Dermis microvascular lymphatic vessel endothelial cell (primary cell): ENCODE measurements at places on chromosomes 3 and 15. TPM values are rescaled to one million over a fixed set of nuclear protein-coding genes. Genes with fewer than 3 reads are reported as not detected.

GRCh38 chr3:129231331-129232119 lies 17.9 kb upstream of the COPG1 start:
- no peak for DNase-seq

The COL6A6 gene
- not detected in 2 replicates for total RNA-seq

DNA sequence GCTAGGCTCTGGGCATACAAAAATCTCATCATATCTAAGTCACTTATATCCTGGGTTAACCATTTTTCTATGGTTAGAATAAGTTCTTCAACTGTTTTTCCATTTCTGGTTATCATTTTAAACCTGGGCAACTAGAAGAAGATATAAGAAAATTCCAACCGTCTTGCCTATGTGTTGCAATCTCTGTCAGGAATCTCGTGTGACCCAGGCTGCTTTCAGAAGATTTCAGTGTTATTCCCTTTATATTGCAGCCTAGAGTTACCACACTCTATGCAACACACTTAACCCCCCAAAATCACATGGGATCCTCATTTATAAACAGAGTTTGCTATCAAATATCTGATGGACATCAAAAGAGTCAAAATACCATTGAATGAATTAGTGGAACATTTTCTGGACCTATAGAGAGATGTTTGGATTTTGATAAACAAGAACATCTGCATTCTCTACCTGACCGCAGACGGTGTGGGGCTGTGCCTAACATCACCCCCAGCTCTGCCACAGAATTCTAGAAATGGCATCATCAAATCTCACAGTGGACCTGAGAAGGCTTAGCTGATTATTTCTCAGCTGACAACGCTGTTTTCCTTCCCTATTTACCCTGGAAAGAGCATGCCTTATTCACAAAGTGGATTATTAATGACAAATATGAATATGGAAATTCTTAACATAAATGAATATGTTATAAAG lies 515.7 kb downstream of the NTRK3 start:
- DNase-seq = no peak

DNA sequence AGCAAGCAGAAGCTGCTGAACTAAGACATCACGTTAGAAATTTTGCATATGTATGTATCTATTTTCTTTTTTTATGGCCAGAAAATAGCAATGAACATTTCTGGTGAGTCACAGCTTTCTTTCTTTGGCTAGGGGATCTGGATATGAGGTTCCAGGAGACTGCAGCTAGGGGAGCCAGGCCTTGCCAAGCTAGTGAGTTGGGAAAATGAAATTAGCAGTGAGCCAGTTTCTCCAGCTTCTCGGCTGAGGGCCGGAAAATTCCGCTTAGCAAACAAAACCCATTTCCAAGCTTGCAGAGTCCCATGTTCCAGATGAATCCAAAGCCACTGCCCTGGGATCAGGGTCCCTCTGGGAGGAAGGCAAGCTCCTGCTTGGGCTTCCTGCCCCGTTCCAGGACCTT lies 137.6 kb downstream of the SRGAP3 start:
- no peak for DNase-seq

- DNase-seq = peak; percentile 19
These were observed 668 bp downstream of the MFGE8 start for GRCh38 chr15:88912500-88912921.

The GLT8D1 gene
- total RNA-seq = 37.4 and 44.6 TPM in 2 replicates

- no peak for DNase-seq
These were observed 42.7 kb upstream of the BDH1 start for GRCh38 chr3:197598404-197598980.

DNA sequence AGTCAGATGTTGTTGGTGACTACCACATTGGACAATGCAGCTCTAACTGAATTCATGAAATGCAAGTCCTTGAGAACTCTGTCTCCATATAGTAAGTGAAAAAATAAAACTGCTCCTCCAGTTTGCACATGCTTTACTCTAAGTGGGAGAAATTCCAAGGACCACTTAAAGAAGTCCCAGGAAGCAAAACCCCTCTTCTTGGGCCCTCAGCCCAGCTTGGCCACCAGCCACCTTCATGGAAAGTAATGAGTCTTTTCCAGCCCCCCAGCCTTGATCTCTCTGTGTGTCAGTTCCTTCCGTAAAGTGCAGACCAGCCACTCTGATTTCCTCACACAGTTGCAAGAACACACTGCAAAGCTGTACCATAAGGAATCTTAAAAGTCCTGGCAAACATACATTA lies 34.5 kb downstream of the DAPK2 start:
- no peak for DNase-seq

GRCh38 chr3:195209083-195209846 lies 61.7 kb downstream of the XXYLT1 start:
- peak; percentile 36 for DNase-seq

- DNase-seq = no peak
These were observed 44.7 kb upstream of the LIPC start for GRCh38 chr15:58387130-58387529.

- no peak for DNase-seq
These were observed 119.9 kb downstream of the LMLN start for GRCh38 chr3:198079771-198080520.

DNA sequence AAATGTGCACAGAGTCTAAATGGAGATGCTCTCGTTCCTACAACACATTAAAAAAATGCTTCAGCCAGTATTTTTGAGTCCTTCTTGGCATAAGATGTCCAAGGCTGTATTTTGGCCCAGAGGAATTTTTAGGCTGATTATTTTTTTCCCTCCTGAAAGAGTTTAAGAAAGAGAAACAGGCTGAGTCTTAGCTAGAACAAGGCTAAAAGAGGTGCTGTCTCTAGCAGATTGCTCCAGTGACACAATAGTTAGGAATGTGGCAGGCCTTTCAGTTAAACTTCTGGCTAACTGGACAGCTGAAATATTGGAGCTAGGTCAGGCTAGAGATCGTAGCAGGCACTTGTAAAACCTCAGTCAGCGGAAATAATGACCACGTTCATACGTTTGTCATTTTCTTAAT lies 271.4 kb upstream of the RARB start:
- DNase-seq = peak; percentile 67

The SLC27A2 gene
- 3.6 and 3.7 TPM in 2 replicates for total RNA-seq

DNA sequence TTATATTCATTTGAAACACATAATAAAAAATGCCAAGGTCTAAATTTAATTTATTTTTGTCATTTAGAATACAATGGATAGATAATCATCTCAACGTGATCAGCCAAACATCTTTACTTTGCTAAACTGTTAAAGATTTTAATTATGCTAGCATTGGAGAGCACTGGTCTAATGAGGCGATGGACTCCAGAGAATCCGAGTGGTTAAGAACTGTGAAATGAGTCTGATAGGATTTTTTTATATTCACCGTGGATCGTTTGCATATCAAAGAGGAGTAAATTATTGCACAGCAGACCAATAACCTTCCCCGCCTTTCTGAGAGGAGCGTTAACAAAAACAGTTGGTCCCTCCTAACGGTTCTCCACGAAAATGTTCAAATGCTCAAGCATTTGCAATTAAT lies 540.8 kb downstream of the FOXP1 start:
- DNase-seq = no peak

The CPEB1 gene
- total RNA-seq = not detected in 2 replicates

- no peak for DNase-seq
These were observed at the start of gene PHLDB2 for GRCh38 chr3:111859061-111859973. Gene PHLDB2 (plus strand): TSS chr3:111859265. CDS start chr3:111884078, 24,813 bp downstream.

The SLC6A1 gene
- not detected in 2 replicates for total RNA-seq

- peak; percentile 1 for DNase-seq
These were observed 29.0 kb downstream of the CCR3 start for GRCh38 chr3:46271209-46271745.

DNA sequence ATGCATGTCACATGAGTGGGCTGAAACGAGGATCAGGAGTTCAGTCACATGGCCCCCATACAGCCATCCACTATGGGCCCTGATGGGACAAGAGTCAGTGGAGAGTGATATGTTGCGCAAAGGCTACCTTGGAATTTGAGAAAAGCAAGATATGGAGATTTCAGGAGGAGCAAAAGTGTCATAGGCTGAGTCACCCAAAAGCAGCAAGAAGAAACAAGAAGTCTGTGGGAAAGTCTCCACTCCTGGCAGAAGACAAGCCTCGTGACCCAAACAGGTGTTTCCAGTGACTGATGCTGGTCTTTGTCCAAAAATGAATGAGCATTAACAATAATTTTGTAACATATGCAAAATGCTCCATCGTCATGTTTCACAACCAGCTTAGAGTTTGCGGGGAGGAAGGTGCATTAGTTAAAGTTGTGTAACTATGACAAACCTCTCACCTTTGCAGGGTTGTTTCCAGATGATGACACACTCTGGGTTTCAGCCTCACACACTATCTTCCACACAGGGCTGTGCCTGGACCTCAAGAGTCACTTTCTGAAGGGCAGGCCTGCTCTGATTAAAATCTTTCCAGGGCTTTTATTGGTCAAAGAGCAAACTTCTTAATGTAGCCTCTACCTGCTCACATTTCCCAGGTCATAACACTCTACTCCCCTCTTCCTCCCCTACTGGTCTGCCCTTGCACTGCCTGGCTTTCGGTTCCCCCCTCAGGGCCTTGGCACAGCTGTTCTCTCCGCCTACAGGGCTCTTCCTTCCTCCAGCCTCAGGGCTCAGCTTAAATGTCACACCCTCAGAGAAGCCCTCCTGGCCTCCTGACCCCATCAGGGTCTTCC lies 3.9 kb upstream of the DNASE1L3 start:
- DNase-seq = no peak

The ANKRD34C gene
- total RNA-seq = not detected in 2 replicates

- DNase-seq = no peak
These were observed 321.3 kb downstream of the CACNA2D3 start for GRCh38 chr3:54443561-54444161.

GRCh38 chr3:63514678-63515077 lies 137.8 kb upstream of the SNTN start:
- no peak for DNase-seq

The LRRIQ4 gene
- total RNA-seq = under 0.01 TPM in 1 of 2 replicates, not detected in the other

- no peak for DNase-seq
These were observed 783.1 kb downstream of the GBE1 start for GRCh38 chr3:80978216-80978969.

DNA sequence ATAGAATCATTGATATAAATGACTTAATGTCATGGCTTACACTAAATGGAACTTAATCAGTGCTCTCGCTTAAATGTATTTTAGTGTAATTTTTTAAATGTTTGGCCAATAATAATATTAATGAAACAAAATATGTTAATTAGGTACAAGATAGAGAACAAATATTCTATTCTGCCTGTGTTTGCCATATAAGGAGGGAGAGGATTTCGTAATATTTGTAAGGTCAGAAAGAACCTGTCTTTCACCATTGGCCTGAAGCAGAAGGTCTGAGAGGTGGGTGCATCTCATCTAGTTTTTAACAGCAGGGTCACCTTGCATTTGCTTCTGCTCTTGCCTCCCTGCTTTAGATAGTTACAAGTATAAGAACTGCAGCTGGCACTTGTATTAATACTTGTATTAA lies 2.5 kb downstream of the GPR87 start:
- DNase-seq = no peak

The MNS1 gene
- total RNA-seq = 0.13 TPM in 2 replicates

- DNase-seq = no peak
These were observed 332.9 kb downstream of the EPHB1 start for GRCh38 chr3:135127946-135128470.

The FANCD2OS gene
- total RNA-seq = not detected in 2 replicates

DNA sequence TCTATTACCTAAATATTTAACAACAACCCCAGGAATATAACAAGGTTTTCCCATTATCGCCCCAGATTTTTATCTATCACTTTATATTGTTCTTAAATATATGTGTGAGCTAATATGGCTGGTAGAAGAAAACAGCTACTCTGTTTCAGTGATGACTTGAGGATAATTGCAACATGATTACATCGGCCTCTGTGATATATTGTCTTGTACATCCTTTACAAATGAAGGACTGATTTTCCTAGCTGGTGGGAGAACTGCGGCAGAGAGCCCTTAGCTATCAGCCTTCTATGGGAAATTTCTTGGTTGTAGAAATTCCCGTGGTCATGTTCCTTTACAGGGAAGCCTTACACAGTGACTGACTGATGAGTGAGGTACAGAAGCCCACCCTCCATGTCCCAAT lies 110.9 kb upstream of the ZNF717 start:
- DNase-seq = no peak

The EPHA3 gene
- not detected in 2 replicates for total RNA-seq

- no peak for DNase-seq
These were observed 317.6 kb upstream of the TBL1XR1 start for GRCh38 chr3:177514611-177515499.

The P2RY13 gene
- not detected in 2 replicates for total RNA-seq

The ZDHHC23 gene
- total RNA-seq = 10.5 and 18.0 TPM in 2 replicates
